ENCODE measurements at places on chromosomes 1 and 21.

- DNase-seq: peak; percentile 48
Observed at GRCh38 chr1:39086865-39087409, 60.8 kb downstream of the NDUFS5 start.

DNA sequence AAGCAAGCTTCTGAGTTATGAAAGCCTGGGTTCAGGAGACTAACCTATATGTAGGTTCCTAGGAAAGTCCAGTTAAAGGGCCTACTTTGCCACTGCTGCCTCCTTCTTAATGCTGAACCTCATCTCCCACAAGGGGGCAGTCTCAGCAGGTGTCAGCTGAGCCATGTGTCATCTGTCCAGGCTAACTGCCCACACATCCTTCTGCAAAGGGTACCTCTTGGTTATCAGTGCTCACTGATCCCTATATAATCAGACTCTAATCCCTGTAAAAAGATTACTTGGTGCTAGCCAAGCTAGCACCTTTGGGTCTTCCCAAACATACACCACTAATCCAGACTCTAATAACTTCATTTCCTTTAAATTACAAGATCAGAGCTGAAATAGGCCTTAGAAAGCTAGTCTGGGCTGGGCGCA lies 9.0 kb downstream of the PRDX1 start:
- DNase-seq: peak; percentile 64

GRCh38 chr1:32336963-32337675 lies 1.1 kb upstream of the MARCKSL1 start:
- peak; percentile 30 for DNase-seq

DNA sequence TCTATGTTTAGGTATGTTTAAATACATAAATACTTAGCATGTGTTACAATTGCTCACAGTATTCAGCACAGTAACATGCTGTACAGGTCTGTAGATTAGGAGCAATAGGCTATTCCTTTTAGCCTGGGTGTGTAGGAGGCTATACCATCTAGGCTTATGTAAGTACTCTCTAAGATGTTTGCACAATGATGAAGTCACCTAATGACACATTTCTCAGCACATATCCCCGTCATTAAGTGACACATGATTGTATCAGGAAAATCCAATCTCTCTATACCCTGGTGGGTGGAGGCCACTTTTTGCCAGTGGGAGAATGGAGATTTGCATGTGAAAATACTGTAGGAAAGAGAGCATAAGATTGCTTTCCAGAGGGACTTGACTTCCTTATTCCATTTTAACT lies 5.5 kb upstream of the TEDDM1 start:
- DNase-seq: no peak

GRCh38 chr1:229218612-229219025 lies 52.3 kb upstream of the RAB4A start:
- no peak for DNase-seq

- no peak for DNase-seq
Observed at GRCh38 chr1:41695118-41695745, 210.7 kb upstream of the EDN2 start.

DNA sequence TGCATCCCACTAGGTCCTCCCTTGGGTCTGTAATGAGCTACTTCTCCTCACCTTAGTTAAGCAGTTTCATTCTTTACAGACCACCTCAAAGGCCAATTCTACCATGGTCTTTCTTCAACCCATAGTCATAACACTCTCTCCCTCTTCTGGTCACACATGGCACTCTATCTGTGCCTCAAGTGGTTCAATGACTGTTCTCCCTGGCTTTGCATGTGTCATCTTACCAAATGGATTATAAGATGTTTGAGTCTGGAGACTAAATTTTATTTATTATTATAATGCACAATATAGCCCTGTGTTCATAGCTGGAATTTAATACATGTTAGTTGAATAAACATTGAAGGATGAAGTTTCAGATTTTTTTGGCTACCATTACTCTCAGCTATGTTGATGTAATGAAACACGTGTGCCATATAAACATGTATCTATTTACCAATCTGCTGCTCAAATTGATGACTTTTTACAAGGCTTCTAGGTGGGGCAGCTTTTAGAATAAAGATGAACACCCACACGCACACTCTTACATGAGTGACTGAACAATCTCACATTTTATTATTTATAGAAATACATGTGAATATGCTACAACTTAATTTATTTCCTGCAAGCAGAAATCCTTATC lies 102.1 kb downstream of the RUNX1 start:
- peak; percentile 79 for DNase-seq

DNA sequence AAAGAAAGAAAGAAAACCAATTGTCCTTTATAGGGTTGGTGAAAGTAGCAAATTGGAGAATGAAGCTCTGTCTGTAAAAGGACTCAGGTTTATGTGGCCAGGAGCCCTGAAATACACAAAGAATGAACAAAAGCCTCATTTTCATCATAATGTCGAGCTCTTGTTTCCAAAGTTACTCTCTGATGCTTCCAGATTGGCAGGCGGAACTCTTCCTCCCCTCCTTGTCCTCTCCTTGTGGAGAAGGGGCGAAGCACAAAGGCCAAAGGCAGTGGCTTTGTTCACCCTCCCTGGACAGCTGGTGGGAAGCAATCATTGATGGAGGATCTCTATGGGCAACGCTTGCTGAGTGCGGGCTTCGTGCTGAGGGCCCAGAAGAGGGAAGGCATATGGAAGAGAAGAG lies 5.6 kb downstream of the CA6 start:
- no peak for DNase-seq

GRCh38 chr1:184027826-184028695 lies 9.5 kb downstream of the COLGALT2 start:
- DNase-seq: no peak

DNA sequence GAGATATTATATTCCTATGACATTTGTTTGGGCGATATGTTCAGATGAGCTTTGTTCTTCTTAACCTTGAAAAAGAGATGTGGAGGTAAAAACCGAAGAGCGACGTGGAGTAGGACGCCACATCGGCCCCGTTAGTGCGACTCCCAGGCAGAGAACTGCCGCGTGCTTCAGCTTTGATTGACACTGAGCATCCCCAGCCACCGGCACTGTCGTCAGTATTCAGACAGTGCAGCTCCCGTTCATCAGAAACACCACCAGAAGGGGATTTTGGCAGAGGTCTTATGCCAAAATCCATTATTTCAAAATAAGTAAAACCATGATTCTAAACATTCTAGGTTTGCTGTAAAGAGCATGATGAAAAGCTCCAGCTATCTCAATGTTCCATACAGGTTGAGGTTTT lies 66.5 kb downstream of the AGPAT3 start:
- DNase-seq: no peak

DNA sequence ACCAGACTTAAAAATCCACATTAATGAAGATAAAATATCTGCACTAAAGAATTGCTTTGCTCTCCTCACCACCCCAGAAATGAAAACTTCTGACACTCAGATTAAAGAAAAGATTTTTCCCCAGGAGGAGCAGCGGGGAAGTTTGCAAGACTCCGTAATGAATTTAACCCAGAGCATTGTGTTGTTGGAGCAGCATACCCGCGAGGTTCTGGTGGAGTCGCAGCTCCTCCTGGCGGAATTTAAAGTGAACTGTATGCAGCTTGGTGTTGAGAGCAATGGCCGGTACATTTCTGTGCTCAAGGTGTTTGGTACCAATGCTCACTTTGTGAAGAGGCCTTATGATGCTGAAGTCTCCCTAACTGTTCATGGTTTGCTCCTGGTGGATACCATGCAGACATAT lies 46.4 kb downstream of the VPS13D start:
- peak; percentile 45 for DNase-seq

DNA sequence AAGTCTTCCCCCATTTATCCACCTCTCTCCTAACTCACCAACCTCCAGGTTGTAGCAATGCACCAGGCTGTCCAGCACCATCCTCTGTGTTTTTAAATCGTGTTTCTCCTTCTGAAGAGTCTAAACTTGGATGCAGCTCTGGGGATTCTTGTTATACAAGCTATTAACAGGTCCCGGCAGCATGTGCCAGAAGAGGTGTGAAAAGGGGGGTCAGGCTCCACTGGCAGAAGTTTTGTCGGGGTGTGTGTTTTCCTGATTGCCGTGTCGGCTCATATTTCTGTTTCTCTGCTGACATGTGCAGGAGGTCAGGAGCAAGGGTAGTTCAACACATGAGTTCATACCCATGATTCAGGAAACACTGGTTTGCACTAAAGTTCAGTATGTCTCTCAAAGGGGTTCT lies 658.6 kb upstream of the CAMK1G start:
- no peak for DNase-seq

- DNase-seq: no peak
Observed at GRCh38 chr1:111476761-111477309, 3.1 kb downstream of the C1orf162 start.

- DNase-seq: no peak
Observed at GRCh38 chr1:218362418-218363076, 17.4 kb downstream of the TGFB2 start.

GRCh38 chr1:226656601-226657277 lies 82.3 kb downstream of the ITPKB start:
- DNase-seq: peak; percentile 42

DNA sequence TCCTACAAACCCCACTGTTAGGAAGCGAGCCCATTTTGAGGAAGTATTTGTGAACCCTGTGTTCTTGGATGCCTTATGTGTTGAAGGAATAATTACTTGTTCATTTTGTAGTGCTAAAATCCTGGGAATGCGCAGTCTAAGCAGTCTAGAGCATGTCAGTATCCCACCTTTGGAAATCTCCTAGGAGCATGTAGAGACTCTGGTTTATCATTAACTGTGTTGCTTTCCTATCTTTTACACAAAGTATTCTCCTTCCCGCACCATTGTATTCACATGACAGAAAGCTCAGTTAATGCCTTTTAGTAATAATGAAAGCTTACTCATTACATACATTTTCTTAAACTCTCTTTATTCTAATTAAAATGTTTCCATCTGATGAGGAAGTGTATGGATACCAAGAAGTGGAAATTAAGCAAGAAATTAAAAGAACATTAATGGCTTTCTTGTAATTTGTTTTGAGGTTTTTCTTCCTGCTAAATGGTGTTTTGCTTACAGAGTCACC lies 99.4 kb downstream of the CAMTA1 start:
- no peak for DNase-seq

- no peak for DNase-seq
Observed at GRCh38 chr21:26522704-26523103, 50.4 kb downstream of the CYYR1 start.

- no peak for DNase-seq
Observed at GRCh38 chr1:2979191-2980072, 41.8 kb upstream of the ACTRT2 start.

DNA sequence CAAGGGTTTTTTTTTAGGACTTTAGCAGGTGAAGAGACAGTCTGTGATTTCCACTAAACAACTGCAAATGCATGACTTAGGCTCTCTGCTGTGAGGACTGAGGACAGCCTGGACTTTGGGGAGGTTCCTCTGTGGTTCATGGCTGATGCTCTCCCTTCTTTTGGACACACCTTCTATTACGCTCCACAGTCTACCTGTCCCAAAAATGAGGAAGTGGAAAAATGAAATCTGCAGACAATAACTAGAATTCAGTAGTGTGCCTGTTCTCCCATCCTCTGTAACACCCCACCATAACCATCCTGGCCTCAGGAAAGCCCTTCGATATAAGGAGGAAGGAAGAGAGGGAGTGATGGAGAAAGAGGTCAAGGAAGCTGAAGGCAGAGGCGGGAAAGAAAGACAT lies 68.7 kb downstream of the NTPCR start:
- DNase-seq: no peak

Data from fibroblast of skin of back (primary cell).